Large intestine (tissue), 12 donors: ENCODE measurements at places on chromosomes 1 and 21. TPM values are rescaled to one million over a fixed set of nuclear protein-coding genes. Genes with fewer than 3 reads are reported as not detected.
A peak's percentile ranks its signal among the peaks of the same experiment; 100 is the strongest.

DNA sequence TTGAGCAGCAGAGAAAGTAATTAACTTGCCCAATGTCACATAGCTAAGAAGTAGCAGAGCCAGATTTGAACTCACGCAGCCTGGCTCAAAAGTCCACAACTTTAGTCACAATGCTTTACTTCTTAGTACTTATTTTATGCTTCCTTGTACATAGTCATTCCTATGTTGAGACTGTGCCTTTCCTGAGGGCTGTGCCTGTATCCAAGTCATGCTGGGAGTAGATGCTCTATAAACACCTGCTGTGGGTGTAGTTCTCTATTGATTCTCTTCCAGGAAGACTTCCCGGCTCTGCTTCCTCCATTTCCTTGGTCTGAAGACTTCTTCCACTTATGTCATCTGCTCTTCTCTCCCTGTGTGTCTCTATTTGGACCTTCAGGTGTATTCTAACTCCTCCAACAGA is 16.6 kb downstream of the IQGAP3 start:
- no peak for DNase-seq

DNA sequence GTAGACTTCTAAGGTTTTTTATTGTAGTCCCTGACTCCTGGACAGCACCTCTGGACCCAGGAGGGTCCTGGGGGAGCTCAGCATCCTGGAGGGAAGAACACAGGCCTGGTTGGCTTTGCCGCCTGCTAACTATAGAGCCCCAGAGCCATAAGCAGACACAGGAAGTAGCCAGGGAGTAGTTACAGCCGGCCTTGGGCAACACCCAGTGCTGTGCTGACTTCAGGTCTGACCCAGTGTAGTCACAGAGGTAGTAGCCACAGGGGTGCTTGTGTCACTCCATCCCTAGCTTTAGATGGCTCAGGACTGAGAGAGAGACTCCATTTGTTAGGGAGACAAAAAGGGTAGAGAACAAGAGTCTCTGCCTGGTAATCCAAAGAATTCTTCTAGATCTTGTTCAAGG is 21.9 kb downstream of the MCOLN2 start:
- no peak for DNase-seq

DNA sequence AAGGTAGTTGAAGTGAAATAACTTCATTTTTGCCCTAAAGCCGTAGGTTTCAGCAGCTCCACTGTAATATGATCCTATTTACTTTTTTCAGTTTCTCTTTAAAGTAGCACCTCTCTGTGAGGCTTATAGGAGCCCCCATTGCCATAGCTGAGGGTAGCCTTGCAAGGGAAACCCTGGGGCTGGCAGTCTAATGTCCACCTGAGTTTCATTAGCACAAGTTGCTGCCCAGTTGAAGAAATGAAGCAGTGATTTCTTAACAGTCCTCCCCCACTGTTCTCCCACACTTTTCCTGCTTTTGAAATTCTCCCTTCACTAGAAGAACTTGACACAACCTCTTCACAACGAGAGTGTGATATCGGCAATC is 1.5 kb downstream of the HMCN1 start:
- DNase-seq = no peak

SMIM11 gene
- 11.8 TPM for polyA plus RNA-seq

KIAA1614 gene
- 2.1 TPM for polyA plus RNA-seq

- no peak for DNase-seq
Observed at GRCh38 chr1:166485620-166486019, 318.8 kb upstream of the FAM78B start.

VAV3 gene
- 18.3 TPM for polyA plus RNA-seq

SYNC gene
- polyA plus RNA-seq = 5.2 TPM

TNNI3K gene
- polyA plus RNA-seq = 1.1 TPM

DNA sequence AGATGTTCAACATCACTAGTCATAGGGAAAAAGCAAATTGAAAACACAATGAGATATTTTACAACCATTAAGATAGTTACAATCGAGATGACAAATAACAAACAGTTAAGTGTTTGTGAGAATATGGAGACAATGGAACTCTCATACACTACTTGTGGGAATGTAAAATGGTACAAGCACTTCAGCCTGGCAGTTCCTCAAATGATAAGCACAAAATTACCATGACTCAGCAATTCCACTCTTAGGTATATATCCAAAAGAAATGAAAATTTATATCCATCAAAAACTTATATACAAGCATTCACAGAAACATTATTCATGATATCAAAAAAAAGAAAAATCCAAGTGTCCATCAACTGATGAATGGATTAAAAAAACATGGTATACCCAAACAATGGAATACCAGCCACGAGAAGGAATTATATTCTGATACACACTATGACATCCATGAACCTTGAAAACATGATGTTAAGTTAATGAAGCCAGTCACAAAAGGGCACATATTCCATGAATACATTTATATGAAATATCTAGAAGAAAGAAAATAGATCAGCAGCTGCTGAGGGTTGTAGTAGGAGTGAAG is 76.4 kb downstream of the EVI5 start:
- no peak for DNase-seq

- DNase-seq = no peak
Observed at GRCh38 chr1:12342401-12343003, 112.7 kb downstream of the VPS13D start.

FALEC gene
- polyA plus RNA-seq = 0.31 TPM

GRCh38 chr1:168966636-168967035 is 139.9 kb upstream of the ATP1B1 start:
- DNase-seq = no peak

GRCh38 chr21:38498057-38498833 is at the start of gene ERG:
Gene ERG (minus strand): TSS chr21:38498477. CDS start chr21:38498380, 97 bp downstream.
- DNase-seq = no peak

GRCh38 chr1:230340526-230341161 is 85.5 kb downstream of the PGBD5 start:
- DNase-seq = no peak

- DNase-seq = no peak
Observed at GRCh38 chr1:153250166-153250565, 9.3 kb upstream of the LORICRIN start.

DNA sequence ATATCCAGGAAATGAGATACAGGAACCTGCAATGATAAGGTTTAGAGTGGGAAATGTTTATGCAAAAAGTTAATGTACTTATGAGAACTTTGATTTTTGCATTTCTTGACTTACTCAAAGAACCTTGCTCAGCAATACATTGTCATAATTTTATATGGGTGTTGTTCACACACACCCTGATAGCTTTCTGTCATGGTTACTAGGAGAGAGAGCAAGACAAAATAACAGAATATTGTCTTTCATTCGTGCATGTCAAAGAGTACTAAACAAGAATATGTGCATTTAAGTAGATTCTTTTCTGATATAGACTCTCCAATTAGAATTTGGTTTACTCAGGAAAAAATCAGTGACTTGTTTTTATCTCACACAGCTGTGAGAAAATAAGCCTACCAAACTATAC is 27.5 kb upstream of the KCNA3 start:
- no peak for DNase-seq

XKR8 gene
- 7.8 TPM for polyA plus RNA-seq

- DNase-seq = no peak
Observed at GRCh38 chr1:238672262-238672661, 714.1 kb upstream of the CHRM3 start.

NUAK2 gene
- polyA plus RNA-seq = 8.5 TPM

EDARADD gene
- polyA plus RNA-seq = 0.66 TPM

DNA sequence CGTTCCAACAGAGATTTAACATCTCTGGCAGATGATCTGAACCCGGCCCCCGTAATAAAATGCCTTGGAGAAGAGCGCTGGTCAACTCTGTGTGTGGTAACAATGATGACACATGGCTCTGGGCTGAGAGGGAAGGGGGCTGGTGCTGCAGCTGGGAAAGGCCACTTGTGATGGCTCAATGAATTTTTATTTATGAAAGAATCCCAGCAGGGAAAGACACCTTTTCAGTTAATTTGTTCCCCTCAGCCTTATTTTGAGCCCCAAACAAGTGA is 59.4 kb downstream of the SYT6 start:
- DNase-seq = no peak

SYT2 gene
- polyA plus RNA-seq = 1.4 TPM

ELAPOR1 gene
- polyA plus RNA-seq = 66.0 TPM

GRCh38 chr1:196638466-196638865 is 13.4 kb upstream of the CFH start:
- no peak for DNase-seq

TNFRSF14 gene
- polyA plus RNA-seq = 318 TPM

DNA sequence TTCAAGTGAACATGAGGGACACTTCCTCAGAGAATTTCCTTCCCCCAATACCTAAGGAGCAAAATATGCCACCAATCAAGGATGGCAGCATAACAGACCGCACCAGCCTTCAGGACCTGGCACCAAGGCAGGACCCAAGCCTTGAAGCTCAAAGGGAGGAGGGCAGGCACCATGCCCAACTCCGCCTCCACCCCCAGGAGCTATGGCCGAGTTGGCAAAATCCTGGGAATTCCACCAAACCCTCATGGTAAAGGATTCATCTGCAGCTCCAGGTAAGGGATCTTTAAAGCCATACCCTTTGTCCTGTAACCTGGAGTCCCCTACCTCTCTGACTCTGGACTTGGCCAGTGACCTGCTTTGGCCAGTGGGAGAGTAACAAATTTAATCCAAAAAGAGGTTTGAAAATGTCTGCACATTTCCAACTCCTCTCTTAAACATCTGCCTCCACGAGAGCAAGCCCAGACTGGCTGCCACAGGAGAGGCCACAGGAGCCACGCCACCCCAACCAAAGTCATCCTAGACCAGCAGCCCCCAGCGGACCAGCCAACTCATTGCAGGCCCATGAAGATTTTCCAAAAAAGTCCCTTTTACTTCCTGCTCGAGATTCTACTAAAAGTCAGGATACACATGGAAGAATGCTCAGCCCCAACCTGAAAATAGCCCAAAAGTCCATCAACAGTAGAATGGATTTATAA is 41.9 kb downstream of the NPHP4 start:
- DNase-seq = no peak

- no peak for DNase-seq
Observed at GRCh38 chr1:46113948-46114347, 18.5 kb downstream of the PIK3R3 start.

GRCh38 chr1:158952416-158952815 is 21.1 kb downstream of the PYHIN1 start:
- DNase-seq = no peak

DNA sequence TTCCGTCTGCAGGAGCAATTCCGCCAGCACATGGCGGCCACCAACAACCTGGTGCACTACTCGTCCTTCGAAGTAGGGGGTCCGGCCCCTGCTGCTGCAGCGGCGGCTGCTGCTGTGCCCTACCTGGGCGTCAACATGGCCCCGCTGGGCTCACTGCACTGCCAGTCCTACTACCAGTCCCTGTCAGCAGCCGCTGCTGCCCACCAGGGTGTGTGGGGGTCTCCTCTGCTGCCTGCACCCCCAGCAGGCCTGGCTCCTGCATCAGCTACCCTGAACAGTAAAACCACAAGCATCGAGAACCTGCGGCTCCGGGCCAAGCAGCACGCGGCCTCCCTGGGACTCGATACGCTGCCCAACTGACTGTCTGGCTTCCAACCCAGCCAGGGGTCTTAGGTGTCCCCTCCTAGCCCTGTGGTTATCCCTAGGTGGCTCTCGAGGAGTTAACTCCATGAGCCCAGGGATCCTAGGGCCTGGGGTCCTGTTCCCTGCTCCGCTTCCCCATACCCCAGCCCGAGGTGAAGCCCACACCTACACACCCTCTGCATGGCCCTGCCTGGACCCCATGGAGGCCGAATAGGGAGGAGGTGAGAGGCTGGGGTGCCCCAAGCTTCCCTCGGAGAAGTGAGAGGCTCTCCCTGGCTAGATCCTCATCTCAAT is 22.6 kb downstream of the DMBX1 start:
- no peak for DNase-seq

C1orf159 gene
- polyA plus RNA-seq = 9.4 TPM

GRCh38 chr1:78864175-78864574 is 142.4 kb downstream of the ADGRL4 start:
- no peak for DNase-seq

SLC6A9 gene
- 3.5 TPM for polyA plus RNA-seq

- DNase-seq = peak; percentile 82
Observed at GRCh38 chr1:6822530-6823359, 37.5 kb downstream of the CAMTA1 start.

DNA sequence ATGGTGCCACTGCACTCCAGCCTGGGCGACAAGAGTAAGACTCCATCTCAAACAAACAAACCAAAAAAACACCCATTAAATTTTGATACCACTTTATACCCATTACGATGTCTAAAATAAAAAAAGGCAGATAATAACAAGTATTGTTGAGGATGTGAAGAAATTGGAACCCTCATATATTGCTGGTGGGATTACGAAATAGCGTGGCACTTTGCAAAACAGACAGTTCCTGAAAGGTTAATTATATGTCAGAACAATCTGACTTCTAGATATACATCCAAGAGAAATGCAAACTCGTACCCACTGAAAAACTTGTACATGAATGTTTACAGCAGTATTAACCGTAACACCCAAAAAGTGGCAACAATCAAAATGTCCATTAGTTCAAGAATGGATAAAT is 70.3 kb downstream of the USP24 start:
- DNase-seq = no peak

DNA sequence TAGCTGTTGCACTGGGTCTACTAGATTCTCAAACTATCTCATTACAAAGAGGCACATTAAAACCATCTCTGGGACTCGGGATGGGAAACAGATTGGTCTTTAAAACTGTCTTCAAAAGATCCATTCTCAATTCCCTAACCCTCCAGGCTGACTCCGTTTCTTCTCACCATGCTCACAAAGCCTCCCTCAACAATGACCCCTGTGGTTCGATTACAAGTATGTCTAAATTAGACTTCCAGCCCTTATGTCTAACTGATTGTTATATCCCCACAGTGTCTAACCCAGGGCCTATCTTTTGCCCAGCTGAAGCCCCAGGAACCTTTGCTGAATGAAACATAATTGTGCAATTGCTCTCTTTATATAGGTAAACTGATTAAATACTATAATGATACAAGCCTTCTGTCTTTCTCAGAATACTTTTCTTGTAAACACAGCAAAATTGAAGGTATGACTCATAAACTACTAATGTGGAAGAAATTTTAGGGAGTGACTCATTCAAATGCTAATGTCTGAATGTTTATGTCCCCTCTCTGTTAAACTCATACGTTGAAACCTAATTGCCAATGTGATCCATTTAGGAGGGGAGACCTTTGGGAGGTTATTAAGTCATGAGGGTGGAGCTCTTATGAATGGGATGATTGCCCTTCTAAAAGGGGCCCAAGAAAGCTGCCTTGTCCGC is 65.6 kb upstream of the DAB1 start:
- DNase-seq = no peak

DNA sequence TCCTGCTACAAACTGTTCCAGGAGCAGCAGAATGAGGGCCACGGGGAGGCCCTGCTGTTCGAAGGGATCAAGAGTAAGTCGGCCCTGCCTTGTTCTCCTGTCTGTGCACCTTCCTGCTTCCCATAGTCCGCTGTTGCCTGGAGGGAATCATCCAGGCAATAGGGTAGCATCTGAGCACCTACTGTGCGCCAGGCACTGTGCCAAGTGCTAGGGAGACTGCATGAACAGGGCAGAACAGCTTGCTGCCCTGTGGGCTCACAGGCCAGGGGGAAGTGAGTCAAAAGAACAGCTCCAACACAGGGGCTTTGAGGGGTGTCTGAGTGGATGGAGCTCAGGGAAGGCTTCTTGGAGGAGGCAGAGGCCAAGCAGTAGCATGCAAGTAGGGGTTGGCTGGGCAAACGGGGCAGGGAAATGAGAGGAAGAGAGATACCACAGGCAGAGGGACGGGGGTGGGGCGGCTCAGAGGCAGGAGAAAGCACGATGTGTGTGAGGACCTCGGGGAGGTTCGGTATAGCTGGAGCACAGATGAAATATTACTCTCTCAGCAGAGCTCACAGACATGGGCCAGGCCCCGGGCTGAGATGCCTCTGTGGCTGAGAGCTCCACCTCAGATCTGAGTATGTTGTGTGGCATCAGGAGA is 15.5 kb upstream of the PADI6 start:
- no peak for DNase-seq

TTLL7 gene
- 6.3 TPM for polyA plus RNA-seq
